Naive thymus-derived CD4-positive, alpha-beta T cell (primary cell): ENCODE measurements at places on chromosomes 4 and X. TPM values are rescaled to one million over a fixed set of nuclear protein-coding genes. Genes with fewer than 3 reads are reported as not detected.

DNA sequence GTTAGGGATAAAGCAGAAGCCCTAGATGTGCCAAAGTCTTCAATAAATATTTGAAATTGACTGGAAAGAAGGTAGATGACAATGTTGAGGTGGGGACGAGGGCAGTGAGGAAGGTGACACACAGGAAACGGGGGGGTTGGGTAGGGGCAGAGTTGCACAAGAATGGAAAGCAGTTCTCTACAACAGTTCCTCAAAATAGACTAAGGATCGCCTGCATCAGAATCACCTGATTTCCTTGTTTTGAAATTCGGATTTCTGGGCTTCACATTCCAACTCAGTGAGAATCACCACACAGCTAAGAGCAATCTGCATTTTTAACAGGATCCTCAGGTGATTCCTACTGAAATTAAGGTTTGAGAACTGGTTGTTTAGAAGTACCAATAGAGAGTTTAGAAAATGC lies 70.6 kb downstream of the ARFIP1 start:
- no peak overlapping the region for H3K4me3 ChIP-seq
- no peaks in the 10 kb centered on the region for H3K36me3 ChIP-seq
- no peaks in the 10 kb centered on the region for H3K4me1 ChIP-seq
- DNase-seq, result no peak

GRCh38 chr4:184375027-184375426 lies 99.3 kb downstream of the IRF2 start:
- H3K36me3 ChIP-seq, result no peaks in the 10 kb centered on the region
- H3K4me3 ChIP-seq, result no peak overlapping the region
- no peaks in the 10 kb centered on the region for H3K27me3 ChIP-seq
- H3K27ac ChIP-seq, result no peak overlapping the region
- no peak for DNase-seq
- H3K4me1 ChIP-seq, result no peaks in the 10 kb centered on the region

DNA sequence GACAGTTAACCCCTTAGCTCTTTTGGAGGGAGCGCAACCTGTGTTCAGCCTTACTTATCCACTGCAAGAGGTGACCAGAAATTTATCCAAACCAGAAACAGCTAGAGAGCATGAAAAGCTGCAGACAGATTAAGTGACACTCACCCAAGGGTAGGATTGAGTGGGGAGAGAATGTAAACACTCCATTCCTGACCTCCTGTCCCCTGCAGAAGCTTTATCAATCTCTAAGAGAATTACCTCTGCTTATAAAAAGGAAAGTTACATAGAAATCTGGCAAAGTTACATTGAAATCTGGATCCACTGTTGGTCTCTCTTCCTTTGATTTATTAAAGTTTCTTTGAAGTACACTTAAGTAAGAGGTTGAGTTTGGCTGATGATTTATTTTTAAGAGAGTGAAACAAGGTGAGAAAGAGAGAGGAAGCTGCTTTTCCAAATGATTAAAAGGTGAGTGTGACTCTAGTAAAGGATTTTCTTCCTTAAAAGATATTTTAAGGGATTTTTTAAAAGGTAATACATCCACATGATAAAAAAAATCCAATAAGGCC lies 112.3 kb downstream of the ANAPC4 start:
- no peaks in the 10 kb centered on the region for H3K27me3 ChIP-seq
- no peaks in the 10 kb centered on the region for H3K36me3 ChIP-seq
- no peaks in the 10 kb centered on the region for H3K4me1 ChIP-seq
- no peak for DNase-seq

DNA sequence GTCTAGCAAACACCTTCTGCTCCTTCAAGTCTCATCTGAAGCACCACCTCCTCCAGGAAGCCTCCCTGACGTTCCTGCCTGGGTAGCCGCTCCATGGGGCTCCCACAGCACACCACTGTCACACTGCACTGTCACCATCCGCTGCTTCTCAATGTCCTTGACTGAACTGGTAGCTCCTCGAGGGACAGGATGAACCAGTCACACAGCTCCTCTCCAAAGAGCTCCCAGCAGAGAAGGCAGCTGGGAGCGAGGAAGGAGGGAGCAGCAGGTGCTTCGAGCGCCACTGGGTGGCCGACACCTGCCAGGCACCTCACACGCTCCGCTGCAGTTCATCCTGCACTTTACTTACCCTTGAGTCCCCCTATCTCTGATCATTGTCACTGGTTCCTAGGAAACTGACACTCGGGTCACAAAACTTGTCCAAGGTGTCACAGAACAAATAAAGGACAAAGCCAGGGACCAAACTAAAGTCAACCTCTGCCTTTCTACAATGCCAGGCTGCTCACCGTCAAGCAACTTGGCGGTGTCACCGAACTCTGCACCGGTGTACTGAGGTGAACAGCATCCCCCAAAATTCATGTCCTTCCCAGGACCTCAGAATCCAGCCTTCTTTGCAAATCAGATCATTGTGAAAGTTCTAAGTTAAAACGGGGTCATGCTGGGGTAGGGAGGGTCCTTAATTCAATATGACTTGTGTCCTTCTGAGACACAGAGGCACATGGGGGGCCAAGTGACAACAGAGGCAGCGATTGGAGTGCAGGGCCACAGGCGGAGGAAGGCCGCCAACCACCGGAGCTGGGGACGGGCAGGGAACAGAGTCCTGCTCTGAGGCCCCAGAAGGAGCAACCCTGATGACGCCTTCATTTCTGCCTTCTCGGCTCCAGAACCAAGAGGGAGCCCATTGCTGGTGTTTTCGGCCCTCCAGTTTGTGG lies 5.5 kb upstream of the S100P start:
- DNase-seq, result no peak
- no peaks in the 10 kb centered on the region for H3K36me3 ChIP-seq
- peaks cover 46% of the 10 kb centered on the region for H3K4me1 ChIP-seq
- H3K27ac ChIP-seq, result peak overlapping the region; percentile 61
- H3K27me3 ChIP-seq, result no peaks in the 10 kb centered on the region

The DCHS2 gene
- 0.05 TPM for total RNA-seq

The CT55 gene
- total RNA-seq, result not detected in 2 replicates
